ENCODE measurements at places on chromosomes 6 and 20. TPM values are rescaled to one million over a fixed set of nuclear protein-coding genes. Genes with fewer than 3 reads are reported as not detected.

The GFRAL gene
- total RNA-seq: not detected

The PRDM13 gene
- 0.84 TPM for total RNA-seq

The TBC1D32 gene
- 0.88 TPM for total RNA-seq

The SLC22A23 gene
- 10.7 TPM for total RNA-seq

The TCP11 gene
- not detected for total RNA-seq

The BPIFB2 gene
- total RNA-seq: not detected

The TMEM217 gene
- total RNA-seq: 0.60 TPM

The MYB gene
- 0.73 TPM for total RNA-seq

The SNAI1 gene
- total RNA-seq: 15.2 TPM

The CLPSL2 gene
- total RNA-seq: 2.0 TPM

The OR12D3 gene
- total RNA-seq: not detected

The RBBP9 gene
- 17.4 TPM for total RNA-seq

The REM1 gene
- total RNA-seq: 0.82 TPM

The PCMTD2 gene
- total RNA-seq: 8.3 TPM

The MCCD1 gene
- not detected for total RNA-seq

The ZNF831 gene
- not detected for total RNA-seq
